Motor neuron (in vitro differentiated cells): ENCODE measurements at places on chromosomes 5 and 9.

DNA sequence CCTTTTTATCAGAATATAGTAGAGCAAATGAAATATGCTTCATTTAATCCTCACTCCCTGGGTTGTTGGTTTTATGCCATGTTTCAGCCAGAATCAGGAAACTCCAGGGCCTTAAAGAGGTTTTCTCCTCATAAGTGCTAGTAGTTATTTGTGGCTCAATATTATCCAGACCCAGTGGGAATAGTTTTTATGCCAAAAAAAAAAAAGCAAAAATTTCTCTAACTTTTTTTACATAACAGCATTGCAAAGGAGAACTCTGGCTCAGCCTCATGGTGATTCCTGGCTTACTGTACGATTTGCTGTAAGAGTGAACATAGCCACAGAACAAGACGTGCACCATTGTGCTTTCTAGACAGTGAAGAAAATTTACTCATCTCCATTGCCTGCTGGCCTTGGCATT lies 232.5 kb downstream of the PJA2 start:
- no peak for ATAC-seq

DNA sequence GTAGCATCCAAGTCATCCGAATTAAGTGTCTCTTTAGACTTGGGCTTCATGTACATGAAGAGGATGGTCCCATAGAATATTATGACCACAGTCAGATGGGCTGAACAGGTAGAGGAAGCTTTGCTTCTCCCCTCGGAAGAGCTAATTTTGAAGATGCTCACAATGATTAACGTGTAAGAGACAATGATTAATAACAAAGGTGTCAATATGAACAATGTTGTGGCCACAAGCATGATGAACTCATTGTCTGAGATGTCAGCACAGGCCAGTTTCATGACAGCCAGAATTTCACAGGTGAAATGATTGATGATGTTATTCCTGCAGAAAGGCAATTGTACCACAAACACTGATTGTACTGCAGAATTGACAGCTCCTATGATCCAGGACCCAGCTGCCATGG lies 626 bp downstream of the OR13C2 start:
- no peak for ATAC-seq

DNA sequence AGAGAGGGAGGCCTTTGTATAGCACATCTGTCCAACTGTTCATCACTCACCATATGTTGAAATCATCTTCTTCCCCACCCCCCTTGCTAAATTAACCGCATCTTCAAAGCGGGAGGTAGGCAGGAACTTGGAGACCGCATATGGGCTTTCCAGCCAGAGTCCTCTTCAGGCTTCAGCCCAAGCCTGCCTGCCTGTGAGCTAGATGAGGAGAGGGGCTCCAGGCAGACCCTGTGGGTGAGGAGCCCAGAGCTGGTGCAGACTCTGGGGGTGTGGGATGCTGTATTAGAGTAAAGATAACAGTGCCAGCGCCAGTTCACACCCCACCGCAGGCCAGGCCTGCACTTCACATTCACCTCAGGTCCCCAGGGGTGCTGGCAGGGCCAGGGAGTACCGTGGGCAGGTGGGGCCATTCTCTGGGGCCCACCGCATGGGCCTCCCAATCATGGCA lies 16.2 kb downstream of the PRRC2B start:
- ATAC-seq, result no peak

DNA sequence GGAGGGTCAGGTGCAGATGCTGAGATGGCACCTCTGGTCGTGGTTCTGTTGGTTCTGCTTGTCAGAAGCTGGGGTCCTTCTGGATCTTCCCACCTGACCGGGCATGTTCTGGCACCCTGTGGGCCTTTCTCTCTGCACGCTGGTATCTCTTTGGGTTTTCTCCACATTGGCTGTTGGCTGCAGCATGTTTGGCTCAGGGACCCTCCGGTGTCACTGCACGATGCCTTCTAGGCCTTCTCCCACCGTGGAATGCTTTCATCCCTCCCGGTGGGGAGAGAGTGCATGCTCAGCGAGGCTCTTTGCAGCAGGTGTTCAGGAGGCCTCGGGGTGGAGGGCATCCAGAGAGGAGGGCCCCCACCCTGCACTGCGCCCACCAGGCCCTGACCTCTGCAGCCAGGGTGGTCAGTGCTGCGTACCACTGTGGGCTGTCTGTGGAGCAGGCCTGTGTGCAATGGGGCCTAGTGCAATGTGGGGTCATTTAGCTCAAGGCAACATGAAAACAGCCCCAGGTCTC lies 119.4 kb downstream of the WNK2 start:
- no peak for ATAC-seq
